GM23248 (cell line): ENCODE measurements at places on chromosomes 7 and 10. TPM values are rescaled to one million over a fixed set of nuclear protein-coding genes. Genes with fewer than 3 reads are reported as not detected.

COX19 gene
- 9.5 and 9.9 TPM in 2 replicates for polyA plus RNA-seq

HELLS gene
- polyA plus RNA-seq = 14.2 and 20.3 TPM in 2 replicates

PAPSS2 gene
- 81.8 and 82.3 TPM in 2 replicates for polyA plus RNA-seq

ZNF783 gene
- 3.5 and 3.6 TPM in 2 replicates for polyA plus RNA-seq

NUDT13 gene
- 1.2 and 1.4 TPM in 2 replicates for polyA plus RNA-seq

PLEKHS1 gene
- not detected in 2 replicates for polyA plus RNA-seq

BTBD16 gene
- not detected in 2 replicates for polyA plus RNA-seq

SPDYE6 gene
- polyA plus RNA-seq = 0.19 TPM in 1 of 2 replicates, not detected in the other

WNT8B gene
- not detected in 2 replicates for polyA plus RNA-seq

ATOH7 gene
- not detected in 2 replicates for polyA plus RNA-seq

SSC4D gene
- 0.66 and 0.85 TPM in 2 replicates for polyA plus RNA-seq

TMEM213 gene
- polyA plus RNA-seq = not detected in 2 replicates

TAX1BP1 gene
- 131 and 137 TPM in 2 replicates for polyA plus RNA-seq

ATXN7L1 gene
- 4.5 and 4.9 TPM in 2 replicates for polyA plus RNA-seq

WIPF3 gene
- polyA plus RNA-seq = not detected in 2 replicates

ST7 gene
- 21.9 and 22.7 TPM in 2 replicates for polyA plus RNA-seq

PNLIPRP1 gene
- polyA plus RNA-seq = not detected in 2 replicates

C10orf53 gene
- polyA plus RNA-seq = not detected in 2 replicates

AGMO gene
- not detected in 2 replicates for polyA plus RNA-seq

LRIT1 gene
- polyA plus RNA-seq = not detected in 2 replicates

TRPV5 gene
- polyA plus RNA-seq = not detected in 2 replicates
